ENCODE measurements at places on chromosomes 7 and 10.

GRCh38 chr7:135714534-135715009 lies 13.4 kb downstream of the SLC13A4 start:
- peak; percentile 74 for DNase-seq

- no peak for DNase-seq
Observed at GRCh38 chr10:133421336-133422222, 2.8 kb downstream of the SPRN start.

DNA sequence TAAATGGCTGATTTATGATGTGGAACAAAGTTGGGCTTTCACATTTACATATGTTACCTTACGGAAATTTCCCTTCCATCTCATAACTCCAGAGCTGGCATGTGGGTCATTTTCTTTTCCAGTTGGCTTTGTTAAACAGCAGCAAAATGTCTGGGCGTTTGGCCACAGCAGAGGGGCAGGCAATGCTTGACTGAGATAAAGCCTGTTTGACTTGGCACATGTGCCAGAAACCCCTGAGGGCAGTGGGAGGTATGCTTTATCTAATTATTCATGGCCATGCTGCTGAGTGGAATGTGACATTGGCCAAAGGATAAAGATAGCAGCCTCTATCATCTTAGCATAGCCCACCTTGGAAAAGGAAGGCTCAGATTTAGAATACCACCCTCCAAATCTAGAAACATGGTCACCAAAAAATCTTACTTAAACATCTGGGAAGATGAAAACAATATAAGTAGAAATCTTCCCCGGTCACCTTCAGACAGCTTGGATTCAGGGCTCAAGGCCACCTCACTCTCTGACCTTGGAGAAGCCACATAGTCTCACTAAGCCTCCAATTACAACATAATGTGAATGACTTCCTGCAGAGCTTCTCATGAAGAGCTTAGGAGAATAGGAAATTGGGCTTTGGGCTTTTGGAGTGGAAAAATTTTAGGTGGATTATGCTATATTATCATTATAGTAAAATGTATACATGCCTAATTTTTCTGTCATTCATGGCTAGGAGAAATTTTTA lies 101.5 kb downstream of the GRM3 start:
- no peak for DNase-seq

DNA sequence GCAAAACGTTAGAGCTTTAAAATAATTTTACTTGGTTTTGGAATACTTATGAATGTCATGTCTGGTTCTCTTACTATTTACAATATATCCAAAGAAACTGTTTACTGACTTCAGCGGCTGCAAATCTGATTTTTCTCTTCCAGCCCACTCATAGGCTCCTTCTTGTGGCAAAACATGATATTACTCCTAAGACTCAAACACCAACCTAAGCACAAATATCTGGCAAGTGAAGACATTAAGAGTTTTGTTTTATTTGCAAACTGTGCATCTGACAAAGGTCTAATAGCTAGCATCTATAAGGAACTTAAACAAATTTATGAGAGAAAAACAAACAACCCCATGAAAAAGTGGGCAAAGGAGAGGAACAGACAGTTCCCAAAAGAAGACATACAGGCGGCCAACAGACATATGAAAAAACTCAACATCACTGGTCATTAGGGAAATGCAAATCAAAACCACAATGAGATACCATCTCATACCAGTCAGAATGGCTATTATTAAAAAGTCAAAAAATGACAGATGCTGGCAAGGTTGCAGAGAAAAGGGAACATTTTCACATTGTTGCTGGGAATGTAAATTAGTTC lies 20.3 kb upstream of the GJC3 start:
- peak; percentile 6 for DNase-seq

DNA sequence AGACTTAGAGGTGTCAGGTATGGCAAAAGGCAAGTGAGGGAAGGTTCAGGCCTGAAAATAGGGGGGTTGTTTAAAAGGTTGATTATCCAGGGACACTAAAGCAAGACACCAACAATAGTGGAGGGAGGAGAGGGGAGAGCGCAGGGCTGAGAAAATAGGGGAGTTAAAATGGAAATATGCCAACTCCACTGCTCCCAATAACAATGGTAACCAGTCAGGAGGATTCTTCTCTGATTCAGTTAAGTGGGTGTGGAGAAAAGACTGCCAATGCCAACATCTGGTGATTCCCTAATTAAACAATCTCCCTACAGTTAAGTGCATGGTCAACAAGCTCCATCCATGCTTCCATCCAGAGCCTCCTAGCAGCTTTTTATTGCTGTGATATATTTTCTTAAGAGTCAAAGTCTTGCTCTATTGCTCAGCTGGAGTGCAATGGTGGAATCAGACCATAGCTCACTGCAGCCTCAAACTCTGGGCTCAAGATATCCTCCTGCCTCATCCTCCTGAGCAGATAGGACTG lies 183.3 kb downstream of the JAZF1 start:
- no peak for DNase-seq

DNA sequence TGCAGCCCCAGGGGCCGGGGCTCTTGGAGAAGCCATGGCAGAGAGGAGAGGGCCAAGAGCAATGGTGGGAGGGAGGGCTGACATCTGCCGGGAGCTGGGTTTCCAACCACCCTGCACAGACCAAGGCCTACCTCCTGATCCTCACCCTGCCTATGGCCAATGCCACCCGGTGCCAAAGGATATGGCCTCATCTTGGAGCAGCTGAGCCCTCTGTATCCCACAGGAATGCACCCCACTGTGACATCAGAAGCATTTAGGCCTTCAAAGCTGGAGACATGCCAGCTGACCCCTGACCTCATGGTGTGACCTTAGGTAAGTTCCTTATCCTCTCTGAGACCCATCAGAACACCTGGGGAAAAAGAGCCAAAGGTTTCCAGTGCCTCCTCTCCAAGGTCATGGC lies 113.6 kb upstream of the ZMIZ1 start:
- DNase-seq = no peak

- DNase-seq = peak; percentile 59
Observed at GRCh38 chr7:48251766-48252165, 80.5 kb downstream of the ABCA13 start.

GRCh38 chr10:98758463-98758862 lies 311.7 kb upstream of the HPS1 start:
- DNase-seq = no peak

DNA sequence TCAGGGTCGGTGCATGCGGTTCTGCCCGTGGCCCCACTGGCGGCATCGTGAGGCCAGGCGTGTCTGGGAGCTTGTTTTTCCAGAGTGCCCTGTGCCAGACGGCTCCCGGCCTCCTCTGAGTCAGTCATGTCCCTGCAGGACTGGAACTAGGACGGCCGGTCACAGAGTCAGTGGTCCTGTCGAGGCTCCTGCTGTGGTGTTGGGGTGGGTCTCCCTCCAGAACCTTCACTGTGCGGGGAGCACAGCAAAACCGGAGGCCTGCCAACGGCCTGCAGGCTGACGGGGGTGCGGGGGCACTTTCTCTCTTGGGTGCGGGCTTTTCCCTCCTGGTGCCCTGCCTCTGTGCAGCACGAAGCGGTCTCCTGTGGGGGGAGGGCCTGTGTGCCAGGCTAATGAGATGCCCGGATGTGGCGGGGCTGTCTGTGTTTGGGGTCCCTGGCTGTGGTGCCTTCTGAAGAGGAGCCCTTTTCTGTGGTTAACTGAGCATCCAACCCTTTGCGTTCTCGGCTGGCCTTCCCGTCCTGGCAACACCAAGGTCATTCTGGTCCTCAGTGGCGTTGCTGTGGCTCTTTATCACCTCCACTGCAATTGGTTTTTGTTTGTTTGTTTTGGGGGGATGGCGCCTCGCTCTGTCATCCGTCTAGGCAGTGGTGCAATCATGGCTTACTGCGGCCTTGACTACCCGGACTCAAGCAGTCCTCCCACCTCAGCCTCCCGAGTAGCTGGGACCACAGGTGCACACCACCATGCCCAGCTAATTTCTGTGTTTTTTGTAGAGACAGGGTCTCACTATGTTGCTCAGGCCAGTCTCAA lies 8.0 kb downstream of the GET4 start:
- no peak for DNase-seq

- no peak for DNase-seq
Observed at GRCh38 chr7:148547951-148548350, 42.6 kb upstream of the C7orf33 start.

- no peak for DNase-seq
Observed at GRCh38 chr7:7521259-7521658, 14.4 kb downstream of the COL28A1 start.

GRCh38 chr7:34332006-34332405 lies 326.0 kb upstream of the NPSR1 start:
- no peak for DNase-seq

DNA sequence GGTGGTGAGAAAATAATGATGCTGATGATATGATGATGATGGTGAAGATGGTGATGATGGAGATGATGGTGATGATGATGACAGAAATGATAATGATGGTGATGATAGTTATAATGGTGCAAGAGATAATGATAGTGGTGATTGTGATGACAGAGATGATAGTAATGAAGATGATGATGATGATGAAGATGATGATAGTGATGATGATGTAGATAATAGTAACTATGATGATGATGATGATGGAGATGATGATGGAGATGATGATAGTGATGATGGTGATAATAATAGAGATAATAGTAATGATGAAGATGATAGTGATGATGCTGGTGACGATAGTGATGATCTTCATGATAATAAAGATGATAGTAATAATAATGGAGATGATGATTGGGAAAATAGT lies 22.2 kb downstream of the ABCA13 start:
- DNase-seq = no peak

DNA sequence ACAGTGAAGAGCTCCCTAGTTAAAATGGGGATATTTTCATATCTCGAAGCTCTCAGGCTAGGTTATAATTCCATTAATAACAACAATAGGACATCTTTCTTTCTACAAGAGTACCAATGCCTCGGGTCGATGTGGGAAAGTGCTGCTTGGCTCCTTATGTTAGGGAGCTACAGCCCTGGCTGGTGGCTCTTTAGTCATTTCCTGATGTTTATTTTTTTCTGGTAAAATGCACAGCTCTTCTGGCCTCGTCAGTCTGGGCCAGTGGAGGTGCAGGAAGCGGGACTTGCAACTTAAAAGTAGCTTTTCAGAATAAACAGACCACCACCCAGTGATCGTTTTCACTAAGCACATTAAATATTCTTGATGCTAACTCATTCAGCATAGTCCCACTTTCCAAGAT lies 58.3 kb downstream of the MKX start:
- DNase-seq = peak; percentile 49

DNA sequence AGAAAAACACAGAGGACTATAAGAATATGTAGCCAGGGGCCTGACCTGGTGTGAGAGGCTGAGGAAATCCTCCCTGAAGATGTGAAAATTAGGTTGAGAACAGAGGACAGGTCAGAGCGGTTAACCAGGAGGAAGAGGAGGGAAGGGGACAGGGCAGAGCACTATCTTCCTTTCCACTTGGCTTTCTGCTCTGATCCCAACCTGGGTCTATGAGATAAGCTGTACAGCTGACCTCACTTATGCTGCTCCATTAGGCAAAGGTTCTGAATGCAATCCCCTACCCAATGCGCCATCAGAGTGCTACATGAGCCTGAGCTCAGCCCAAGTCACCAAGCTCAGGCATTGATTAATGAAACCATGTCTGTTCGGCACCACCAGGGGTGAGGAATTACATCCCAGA lies 10.5 kb downstream of the LIPA start:
- no peak for DNase-seq

- DNase-seq = no peak
Observed at GRCh38 chr10:33927347-33927746, 592.9 kb upstream of the NRP1 start.

DNA sequence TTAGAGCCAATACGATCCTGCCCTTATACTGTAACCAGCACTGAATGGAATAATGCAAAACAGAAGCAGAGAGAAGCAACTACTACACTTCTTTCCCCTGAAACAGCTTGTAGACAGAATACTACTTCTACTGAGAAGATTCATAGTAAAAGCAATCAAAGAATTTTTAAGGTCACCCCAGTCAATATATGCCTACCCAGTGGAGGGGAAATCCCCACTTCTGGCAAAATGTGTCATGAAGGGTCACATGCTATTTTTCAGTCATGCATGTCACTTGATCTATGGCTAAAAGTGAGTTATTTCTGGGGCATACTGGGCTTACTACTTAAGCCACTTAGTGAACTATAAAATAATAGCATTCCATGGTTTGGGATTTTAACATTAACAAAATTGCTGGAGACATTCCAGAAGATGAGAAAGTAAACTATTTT lies 25.6 kb downstream of the IRF5 start:
- peak; percentile 37 for DNase-seq

DNA sequence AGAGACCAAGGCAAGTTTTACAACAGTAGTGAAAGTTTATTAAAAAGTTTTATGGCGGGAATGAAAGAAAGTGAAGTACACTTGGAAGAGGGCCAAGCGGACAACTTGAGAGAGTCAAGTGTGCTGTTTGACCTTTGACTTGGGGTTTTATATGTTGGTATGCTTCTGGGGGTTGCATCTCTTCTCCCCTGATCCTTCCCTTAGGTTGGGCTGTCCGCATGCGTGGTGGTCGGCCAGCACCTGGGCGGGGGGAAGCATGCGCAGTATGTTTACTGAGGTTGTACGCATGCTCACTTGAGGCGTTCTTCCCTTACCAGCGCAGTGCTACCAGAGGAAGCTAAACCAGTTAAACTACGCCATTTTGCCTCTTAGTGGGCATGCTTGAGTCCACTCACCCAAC lies 31.9 kb downstream of the NUP42 start:
- no peak for DNase-seq

GRCh38 chr7:17016402-17017010 lies 134.7 kb upstream of the AGR3 start:
- DNase-seq = no peak

DNA sequence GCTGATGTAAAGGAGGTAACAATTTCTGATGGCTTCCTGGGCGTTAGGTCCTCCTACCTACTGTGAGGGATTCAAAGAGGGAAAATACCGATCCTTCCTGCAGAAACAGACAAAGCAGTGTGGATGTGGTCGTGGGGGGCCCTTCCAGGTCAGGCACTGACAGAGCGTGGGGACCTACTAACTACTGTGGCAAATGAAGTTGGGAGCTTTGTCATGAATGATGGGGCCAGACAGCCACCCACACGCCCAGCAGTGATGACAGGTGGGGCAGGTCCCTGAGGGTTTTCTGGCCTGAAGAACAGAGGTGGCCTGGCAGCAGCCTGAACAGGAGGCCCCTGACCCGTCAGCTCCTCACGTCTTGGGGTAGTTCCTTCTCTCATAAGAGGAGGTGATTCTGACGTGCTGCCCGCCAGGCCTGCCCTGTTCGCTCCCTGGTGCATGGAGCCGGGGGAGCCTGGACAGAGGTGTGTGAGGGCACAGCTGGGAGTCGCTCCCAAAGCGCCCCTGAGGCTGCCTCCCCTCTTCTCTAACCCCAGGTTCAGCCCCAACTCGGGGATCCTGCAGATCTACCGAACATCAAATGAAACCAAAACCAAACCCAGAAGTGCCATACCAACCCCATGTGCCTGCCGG lies 4.2 kb downstream of the ATP6V0E2 start:
- no peak for DNase-seq
